Calu3 (cell line): ENCODE measurements at places on chromosomes 13 and 19. TPM values are rescaled to one million over a fixed set of nuclear protein-coding genes. Genes with fewer than 3 reads are reported as not detected.

Gene ZNF175
- total RNA-seq: 10.2 and 16.1 TPM in 2 replicates

Gene PRTN3
- total RNA-seq: not detected in 2 replicates

Gene KIRREL2
- total RNA-seq: 0.17 and 0.26 TPM in 2 replicates

Gene ZNF625
- not detected in 2 replicates for total RNA-seq

Gene ADGRE3
- total RNA-seq: not detected in 2 replicates

Gene PLEKHA4
- total RNA-seq: 57.6 and 72.2 TPM in 2 replicates

Gene PTPRH
- 34.6 and 43.2 TPM in 2 replicates for total RNA-seq

Gene FARP1
- 30.9 and 47.0 TPM in 2 replicates for total RNA-seq

Gene CCDC124
- total RNA-seq: 51.1 and 53.4 TPM in 2 replicates

Gene PPP1R13L
- total RNA-seq: 98.4 and 135 TPM in 2 replicates

- peak; percentile 2 for DNase-seq
These were observed 122.4 kb downstream of the TRPC4 start for GRCh38 chr13:37747071-37747612.

DNA sequence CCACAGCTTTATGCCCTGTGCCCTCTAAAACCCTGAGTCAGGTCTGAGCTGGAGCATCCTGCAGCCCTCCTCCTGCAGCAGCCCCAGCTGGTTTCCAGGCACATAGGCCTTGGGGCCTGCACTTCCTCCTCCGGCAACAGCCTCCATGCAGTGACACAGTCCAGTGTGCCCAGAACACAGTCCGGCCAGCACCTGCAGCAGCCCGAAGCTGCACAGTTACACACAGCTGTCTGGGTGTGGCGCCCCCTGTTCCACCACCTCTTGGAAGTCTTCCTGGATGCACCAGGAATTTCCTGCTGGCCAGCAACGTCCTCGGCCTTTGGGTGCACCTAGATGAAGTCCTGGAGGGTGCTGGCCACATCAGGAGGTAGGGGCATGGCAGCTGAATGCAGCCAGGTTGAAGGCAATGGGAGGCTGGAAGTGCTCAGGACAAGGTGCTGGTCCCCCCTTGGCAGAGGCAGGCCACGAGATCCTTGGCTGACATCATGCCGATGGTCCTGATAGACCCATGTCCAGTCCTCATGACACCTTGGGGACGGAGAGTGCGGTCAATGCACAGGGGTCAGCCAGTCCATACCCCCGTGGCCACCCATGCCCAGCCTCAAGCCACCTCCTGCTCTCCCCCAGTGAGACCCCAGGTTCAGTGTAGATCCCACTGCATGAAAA, 27.1 kb upstream of the PARP4 start:
- no peak for DNase-seq

GRCh38 chr13:30496147-30496546, 30.4 kb upstream of the HMGB1 start:
- no peak for DNase-seq

GRCh38 chr19:53612762-53613526, 18.9 kb upstream of the DPRX start:
- no peak for DNase-seq

GRCh38 chr13:37109051-37109678, 3.7 kb upstream of the CSNK1A1L start:
- DNase-seq: peak; percentile 11

- peak; percentile 96 for DNase-seq
These were observed at the start of gene ZNF627 for GRCh38 chr19:11597202-11598102. TSS of gene ZNF627 (plus strand) at chr19:11597483. CDS start at chr19:11597628, 145 bp downstream.

DNA sequence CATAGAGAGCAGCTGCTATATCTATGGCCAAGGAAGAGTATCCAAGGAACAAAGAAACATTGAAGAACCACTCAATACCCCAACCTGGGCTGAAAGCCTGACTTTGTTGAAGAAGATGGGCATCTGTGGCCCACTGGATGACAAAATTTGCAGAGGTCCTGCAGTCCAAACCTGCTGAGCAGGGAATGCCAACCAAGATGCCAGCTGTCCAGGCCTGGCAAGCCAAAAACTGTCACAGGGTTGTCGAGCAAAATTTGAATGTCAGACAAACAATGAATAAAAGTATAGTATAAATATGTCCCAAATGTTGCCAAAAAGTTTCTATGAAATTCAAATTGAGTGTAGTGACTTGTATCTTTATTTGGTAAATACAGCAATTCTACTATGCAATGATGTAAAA, 1040.2 kb downstream of the PCDH9 start:
- no peak for DNase-seq

- DNase-seq: no peak
These were observed 27.7 kb upstream of the POU2F2 start for GRCh38 chr19:42159942-42160341.

DNA sequence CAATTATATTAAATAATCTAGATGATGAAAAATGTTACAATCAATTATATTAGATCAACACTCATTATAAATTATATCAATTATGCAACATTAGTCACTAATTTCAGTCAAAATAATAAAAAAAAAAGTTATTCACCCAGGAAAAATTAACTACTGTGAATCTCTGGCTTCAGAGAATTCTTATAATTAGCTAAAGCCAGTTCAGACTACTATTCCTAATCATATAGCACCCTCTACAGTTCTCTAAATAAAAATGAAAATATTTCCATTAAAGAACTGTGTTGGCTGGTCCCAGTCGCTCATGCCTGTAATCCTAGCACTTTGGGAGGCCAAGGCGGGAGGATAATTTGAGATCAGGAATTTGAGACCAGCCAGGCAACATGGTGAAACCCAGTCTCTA, 33.0 kb downstream of the XPO4 start:
- no peak for DNase-seq

DNA sequence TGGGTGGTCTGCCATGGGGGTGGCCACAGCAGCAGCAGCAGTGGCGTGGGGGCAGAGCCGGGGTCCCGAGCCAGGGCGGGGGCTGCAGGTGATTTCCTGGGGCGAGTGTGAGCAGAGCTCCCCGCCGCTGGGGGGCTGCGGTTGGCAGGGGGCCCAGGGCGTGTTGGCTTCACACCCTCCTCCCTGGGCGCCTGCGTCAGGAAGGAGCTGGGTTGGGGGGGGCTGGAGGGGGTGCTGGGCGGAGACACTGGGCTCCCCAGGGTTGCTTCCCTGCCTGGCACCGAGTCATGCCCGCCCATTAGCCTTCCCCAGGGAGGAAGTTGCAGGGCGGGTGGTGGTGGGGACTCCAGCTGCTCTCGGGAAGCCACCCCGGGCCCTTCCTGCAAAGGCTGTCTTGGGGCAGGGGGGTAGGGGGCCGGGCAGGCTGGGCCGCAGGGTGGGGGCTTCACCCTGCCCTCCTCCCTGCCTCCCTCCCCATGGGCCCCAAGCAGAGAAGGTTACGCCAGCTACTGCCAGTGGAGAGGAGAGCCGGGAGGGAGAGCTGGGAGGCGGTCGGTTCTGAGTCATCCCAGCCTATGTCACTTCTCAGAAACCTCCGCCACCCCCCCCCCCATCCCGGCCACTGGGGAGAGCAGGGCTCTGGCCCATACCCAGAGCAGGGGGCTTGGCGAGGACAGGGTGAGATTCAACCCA, 4.6 kb downstream of the MIDN start:
- peak; percentile 73 for DNase-seq

GRCh38 chr13:96299235-96299634, 209.3 kb downstream of the HS6ST3 start:
- no peak for DNase-seq

DNA sequence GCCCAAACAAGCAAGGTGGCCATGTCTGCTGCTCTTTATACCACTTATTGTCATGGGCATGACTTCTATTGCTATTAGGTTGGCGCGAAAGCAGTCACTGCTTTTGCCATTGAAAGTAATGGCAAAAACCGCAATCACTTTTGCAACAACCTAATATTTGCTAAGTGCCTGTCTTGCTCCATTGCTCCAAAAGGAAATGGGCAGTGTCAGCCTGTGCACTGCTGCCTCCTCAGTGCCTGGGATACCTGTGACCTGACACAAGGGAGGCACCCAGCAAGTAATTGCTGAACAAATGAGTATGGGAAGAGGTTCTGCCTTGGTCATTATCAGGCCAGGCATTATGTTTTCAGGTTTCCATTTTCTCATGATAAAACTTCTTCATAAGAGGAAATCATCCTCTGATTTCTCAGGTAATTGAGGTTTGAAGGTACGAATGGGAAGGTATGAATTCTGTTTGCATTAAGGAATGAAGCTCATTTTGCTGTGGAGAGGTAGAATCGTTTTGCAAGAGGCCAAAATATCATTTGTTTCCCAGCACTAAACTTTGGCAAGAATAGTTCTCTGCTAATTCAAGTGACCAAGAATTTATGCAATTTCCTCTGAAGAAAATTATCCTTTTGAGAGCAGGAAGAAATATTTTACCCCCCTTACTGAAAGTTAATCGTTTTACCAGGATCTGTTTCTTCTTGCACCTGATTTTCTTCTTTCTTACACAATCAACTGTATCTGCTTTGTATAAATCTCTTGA, 128.4 kb upstream of the SPRY2 start:
- no peak for DNase-seq

DNA sequence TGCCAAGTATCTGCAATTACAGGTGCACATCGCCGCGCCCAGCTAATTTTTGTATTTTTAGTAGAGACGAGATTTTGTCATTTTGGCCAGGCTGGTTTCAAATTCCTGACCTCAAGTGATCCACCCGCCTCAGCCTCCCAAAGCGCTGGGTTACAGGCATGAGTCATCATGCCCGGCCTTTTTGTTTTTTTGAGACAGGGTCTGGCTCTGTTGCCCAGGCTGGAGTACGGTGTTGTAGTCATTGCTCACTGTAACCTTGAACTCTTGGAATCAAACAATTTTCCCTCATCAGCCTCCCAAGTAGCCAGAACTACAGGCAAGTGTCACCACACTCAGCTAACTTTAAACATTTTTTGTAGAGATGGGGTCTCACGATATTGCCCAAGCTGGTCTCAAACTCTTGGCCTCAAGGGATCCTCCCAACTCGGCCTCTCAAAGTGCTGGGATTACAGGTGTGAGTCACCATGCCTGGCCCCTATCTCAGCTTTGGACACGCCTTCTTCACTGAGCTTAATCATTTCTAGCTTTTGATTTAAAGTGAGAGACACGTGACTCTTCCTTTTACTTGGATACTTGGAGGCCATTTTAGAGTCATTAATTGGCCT, 4.0 kb upstream of the IRGC start:
- DNase-seq: peak; percentile 52

DNA sequence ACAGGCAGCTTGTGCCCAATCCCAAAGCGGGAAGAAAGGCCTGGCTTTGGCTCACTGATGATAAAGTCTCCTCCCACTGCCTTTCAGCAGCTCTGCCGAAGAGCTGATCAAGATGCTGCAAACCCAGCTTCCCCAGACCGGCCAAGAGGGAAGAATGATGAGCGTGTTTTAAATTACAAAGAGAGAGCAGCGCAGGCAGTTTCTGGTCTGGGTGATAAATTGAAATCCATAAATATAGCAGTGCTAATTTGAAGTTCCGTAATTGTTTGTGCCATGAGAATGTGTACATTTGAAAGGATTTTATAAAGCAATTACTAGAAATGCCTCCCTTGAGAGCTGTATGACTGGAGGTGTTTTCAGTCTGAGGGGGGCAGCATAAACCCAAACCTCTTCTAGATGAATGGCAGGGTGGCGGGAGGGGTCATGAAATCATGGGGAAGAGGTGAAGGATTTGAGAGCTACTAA, 171.8 kb downstream of the STK24 start:
- no peak for DNase-seq

DNA sequence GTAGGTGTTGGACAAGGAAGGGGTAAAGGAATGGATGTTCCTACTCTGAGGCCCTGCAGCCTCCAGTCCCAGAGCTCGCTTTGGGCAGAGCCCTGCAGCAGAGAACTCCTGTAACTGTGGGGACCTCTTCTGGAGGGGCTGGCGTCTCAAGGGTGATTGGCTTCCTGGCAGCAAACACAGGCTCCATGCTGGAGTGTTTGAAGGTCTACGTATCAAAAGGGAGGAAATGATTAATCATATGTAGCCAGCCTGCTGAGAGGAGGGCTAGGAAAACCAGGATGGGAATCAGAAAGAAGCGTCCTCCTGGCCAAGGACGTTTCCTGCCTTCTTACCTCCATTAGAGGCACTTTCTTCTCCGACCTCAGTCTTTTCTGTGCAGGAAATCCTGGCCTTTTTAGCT, 208.5 kb downstream of the TSHZ3 start:
- no peak for DNase-seq

GRCh38 chr13:99363391-99363790, 56.2 kb upstream of the GPR183 start:
- DNase-seq: no peak

DNA sequence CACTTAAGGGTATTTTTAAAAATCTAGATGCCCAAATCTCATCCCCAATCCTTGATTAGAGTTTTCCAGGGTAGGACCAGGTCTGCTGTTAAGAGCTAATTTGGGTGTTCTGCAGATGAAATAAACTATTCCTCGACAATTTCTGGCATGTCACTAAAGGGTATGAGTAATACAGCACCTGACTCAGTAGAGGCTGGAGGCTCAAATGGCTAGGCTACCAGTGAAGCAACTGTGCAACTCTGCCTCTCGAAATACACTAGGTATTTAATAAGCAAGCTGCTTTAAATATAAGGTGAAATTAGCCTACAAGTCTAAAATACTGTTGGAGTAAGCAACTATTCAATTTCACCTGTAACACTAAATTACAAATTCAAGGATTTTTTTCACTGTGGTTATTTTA, 1.5 kb downstream of the RNF6 start:
- no peak for DNase-seq

DNA sequence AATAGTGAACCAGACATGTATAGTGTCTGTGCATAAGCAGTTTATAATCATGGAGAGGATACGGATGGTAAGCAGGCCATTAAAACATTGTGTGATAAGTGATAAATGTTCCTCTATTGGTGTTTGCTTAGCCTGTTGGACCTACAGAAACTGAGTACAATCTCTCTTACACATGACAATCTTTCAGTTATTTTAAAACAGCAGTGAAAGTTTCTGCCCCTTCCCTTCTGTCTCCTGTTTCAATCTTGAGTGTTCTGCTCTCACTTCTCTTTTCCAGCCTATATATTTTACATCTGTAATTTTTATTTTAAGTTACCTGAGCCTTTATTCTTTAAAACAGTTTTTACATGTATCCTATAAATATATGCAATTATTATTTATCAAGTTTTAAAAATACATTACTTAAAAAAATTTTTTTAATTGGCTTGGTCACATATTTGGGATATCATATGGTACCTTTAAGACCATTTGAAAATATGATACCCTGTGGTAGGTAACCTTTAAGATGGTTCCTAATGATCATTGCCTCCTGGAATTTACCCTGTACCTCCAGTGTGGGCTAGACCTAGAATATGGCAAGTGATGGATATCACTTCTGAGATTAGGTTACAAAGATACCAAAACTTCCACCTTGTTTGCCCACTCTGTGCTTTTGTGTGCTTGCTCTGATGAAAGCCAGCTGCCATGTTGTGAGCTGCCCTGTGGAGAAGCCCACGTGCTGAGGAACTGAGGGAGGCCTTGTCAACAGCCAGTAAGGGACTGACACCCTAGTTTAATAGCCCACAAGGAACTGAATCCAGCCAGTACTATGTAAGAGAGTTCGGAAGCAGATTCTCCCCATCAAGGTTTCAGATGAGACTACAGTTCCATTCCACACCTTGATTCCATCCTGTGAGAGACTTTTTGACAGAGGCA, 99.3 kb downstream of the DHRS12 start:
- no peak for DNase-seq

DNA sequence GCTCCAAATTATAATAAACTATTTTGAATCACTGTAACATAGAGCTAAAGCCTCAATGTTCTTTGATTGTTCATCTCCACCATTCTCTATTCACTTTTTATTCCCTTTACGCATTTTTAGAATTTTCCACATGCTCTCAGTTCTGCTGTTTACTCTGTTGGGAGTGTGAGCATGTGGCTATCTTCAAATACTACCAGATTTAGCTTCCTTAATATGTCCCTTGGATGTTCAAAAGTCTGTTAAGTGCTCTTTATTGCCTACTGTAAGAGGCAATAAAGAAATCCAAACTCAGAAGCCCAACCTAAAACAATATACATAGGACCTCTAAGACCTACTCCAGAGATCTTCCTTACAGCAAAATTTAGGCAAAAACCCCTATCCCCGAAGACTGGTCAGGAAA, 34.5 kb downstream of the MTMR6 start:
- no peak for DNase-seq
